Testis (tissue), 5 donors: ENCODE measurements at places on chromosomes 6 and 20. TPM values are rescaled to one million over a fixed set of nuclear protein-coding genes. Genes with fewer than 3 reads are reported as not detected.

- no peak overlapping the region for H3K4me3 ChIP-seq
- no peaks in the 10 kb centered on the region for H3K4me1 ChIP-seq
- no peaks in the 10 kb centered on the region for H3K36me3 ChIP-seq
- H3K27me3 ChIP-seq = no peaks in the 10 kb centered on the region
- no peak for DNase-seq
Measured at GRCh38 chr6:114941078-114941477, 598.3 kb upstream of the HS3ST5 start.

- H3K27ac ChIP-seq = no peak overlapping the region
- H3K27me3 ChIP-seq = no peaks in the 10 kb centered on the region
- no peak for DNase-seq
- no peaks in the 10 kb centered on the region for H3K36me3 ChIP-seq
- no peak overlapping the region for H3K4me3 ChIP-seq
Measured at GRCh38 chr6:108052706-108053105, 21.8 kb downstream of the OSTM1 start.

DNA sequence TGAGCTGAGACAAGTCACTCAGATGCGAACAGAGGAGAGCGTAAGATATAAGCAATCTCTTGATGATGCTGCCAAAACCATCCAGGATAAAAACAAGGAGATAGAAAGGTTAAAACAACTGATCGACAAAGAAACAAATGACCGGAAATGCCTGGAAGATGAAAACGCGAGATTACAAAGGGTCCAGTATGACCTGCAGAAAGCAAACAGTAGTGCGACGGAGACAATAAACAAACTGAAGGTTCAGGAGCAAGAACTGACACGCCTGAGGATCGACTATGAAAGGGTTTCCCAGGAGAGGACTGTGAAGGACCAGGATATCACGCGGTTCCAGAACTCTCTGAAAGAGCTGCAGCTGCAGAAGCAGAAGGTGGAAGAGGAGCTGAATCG lies 9.5 kb upstream of the SNRNP48 start:
- H3K4me3 ChIP-seq = no peak overlapping the region
- no peak for DNase-seq
- no peaks in the 10 kb centered on the region for H3K27me3 ChIP-seq
- H3K27ac ChIP-seq = no peak overlapping the region
- no peaks in the 10 kb centered on the region for H3K4me1 ChIP-seq

The WFDC12 gene
- not detected for total RNA-seq

DNA sequence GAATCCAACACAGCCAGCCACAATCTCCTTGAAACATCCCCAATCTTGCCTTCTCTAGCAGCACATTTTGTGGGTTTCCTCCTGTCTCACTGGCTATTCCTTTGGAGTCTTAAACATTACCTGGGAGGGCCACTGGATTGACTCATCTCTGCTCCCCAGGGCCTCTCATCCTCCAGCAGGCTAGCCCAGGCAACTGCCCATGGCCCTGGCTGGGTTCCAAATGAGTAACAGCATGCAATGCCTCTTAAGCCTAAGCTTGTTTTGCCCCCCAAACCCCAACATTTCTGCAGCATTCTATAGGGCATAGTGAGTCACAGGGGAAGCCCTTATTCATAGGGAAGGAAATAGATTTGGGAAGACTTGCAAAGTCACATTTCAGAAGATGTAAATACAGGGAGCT lies 204.9 kb downstream of the FOXA2 start:
- no peaks in the 10 kb centered on the region for H3K27me3 ChIP-seq
- no peak overlapping the region for H3K4me3 ChIP-seq

The RSPH4A gene
- total RNA-seq = 2.1 TPM

DNA sequence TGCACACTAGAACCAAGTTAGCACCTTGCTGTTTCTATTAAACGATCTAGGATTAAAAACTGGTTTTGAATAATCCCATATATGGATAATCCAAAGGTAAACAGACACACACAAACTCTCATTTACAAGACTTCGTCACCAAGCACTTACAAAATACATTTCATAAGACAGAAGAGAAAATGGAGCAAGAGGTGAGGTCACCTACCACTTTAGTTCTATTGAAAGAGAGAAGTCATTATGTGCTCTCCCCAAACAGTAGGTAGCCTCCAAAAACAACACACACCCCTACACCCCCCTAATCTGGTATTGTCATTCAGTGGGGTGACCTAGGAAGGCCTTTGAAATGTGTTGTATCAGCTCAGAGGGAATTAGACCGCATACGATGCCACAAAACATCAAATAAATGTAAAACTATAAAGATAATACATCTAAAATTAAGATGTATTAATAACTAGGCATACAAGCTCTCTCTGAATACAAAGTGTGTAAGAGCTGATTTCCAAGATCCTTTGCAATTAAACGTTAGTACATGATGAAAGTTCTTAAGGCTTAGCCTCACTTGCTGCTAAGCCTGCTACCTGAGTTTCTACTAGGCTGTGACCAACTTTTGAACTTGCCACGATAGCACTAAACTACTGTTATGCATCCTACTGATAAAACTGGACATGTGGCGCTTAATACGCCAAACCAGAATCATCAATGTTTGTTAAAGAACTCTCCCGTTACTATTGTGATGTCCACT lies 1.6 kb downstream of the SRPK1 start:
- H3K4me1 ChIP-seq = peaks cover 5% of the 10 kb centered on the region
- no peaks in the 10 kb centered on the region for H3K36me3 ChIP-seq
- H3K27me3 ChIP-seq = no peaks in the 10 kb centered on the region
- DNase-seq = no peak
- no peak overlapping the region for H3K4me3 ChIP-seq
